ENCODE measurements at places on chromosomes 2 and 18.

GRCh38 chr18:58088691-58089065 lies 44.7 kb downstream of the NEDD4L start:
- no peak for DNase-seq

GRCh38 chr2:197369228-197369932 lies 58.8 kb upstream of the ANKRD44 start:
- no peak for DNase-seq

DNA sequence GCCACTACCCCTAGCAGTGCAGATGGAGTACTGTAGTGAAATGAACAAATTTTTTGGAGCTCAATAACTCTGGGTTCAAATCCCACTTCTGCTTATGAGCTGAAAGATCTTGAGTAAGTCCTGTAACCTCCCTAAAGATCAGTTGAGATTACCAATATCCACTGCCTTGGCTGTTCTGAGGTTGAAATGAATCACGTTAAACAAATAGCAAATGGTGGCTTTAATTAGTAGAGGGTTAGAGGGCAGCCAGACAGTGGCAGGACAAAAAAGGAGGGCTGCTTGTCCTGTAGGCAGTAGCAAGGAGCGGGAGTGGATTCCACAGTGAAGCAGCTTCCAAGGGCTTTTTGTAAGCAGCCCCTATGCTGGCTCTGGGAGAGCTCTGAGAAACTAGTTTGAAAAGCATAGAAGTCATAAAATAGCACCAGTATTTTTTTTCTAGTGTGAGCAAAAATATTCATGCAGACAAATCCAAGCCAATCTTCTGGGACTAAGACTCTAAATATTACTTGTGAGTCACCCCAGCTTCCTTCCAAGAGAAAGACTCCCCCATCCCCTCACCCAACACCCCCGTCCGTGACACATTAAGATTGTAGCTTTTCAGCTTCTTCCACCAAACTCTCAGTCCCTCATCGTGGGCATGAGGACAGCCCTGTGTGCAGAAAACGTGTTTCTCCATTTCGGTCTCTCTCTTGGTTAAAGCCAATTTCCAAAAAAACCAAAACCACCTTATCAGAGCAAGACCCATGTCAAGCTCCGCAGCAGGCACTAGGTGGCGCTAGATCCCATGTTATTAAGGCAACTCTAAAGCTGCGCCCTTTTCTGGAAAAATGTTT lies 123.5 kb upstream of the LGALSL start:
- DNase-seq, result peak; percentile 91

GRCh38 chr2:109582928-109583895 lies 30.6 kb downstream of the SEPTIN10 start:
- DNase-seq, result no peak

GRCh38 chr18:31511098-31511497 lies 13.1 kb downstream of the DSG2 start:
- no peak for DNase-seq
